HCT116 (cell line): ENCODE measurements at places on chromosomes 11 and 22. TPM values are rescaled to one million over a fixed set of nuclear protein-coding genes. Genes with fewer than 3 reads are reported as not detected.

- DNase-seq, result no peak
These were observed 257.5 kb downstream of the CTTN start for GRCh38 chr11:70655816-70656215.

DNA sequence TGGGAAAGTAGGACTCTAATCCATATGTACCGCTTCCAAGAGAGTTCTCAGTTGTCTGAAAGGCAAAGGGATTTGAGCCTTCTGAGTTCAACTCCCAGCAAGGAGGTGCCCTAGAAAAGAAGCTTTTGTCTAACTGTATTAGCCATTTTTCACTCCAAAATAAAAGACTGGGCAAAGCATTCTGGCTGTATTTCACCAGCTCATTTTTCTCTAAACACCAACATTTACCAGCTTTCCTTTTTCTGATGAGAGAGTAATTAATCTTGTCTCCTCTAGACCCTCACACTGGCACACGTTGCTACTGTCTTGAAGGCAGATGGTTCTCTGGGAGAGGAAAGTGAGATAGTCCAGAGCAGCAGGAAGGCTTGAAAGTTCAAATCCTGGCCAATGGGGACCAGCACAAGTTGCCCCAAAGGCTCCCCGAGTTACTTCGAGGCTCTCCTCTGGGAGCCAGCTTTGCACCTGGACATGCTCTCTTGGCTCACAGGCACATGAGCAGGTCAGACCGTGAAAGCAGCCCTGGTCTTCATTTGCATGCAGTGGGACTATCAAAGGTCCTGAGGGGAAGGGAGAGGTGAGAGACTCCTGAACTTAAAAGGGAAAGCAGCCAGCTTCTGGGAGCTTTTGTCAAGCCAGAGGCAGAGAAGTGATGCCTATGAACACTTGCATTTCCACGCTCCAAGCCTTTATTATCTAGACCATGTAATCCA, 100.0 kb downstream of the NTM start:
- DNase-seq, result no peak

DNA sequence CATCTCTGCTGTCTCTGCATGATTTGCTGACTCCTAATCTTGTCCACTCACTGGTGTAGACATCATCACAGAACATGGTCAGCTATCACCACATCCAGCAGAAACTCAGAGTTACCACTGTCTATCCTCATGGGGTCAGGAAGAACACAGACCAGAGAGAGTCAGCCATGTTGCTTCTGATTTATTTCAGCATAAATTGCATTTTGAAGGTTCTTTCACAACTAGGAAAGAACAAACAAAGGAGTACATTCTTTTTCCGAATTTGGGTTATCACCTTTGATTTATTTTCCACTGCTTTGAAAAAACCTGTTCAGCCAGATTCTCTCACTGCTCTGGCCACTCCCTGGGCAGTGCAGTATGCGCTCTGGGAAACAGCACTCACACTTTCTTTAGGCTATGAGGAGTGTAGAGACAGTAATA, 172.0 kb upstream of the MTMR2 start:
- no peak for DNase-seq

GRCh38 chr11:18063125-18063524, 17.1 kb upstream of the TPH1 start:
- DNase-seq, result no peak

DNA sequence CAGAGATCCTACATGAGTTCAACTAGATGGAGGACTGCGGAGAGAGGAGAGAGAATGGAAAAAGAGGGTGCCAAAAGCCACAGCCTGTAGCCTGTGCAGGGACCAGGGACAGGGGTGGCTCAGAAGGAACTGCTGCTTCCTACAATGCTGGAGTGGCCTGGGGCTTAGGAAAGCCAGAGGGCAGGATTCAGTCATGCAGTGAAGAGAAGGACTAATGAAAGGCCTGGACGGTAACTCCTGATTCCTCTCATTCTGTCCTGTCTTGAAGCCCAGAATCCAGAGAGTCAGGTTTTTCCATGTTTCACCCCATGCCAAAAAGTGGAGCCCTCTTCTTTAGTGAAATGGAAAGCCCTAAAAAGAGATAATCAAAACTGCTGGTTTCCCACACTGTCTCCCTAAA, 48.4 kb upstream of the INCENP start:
- DNase-seq, result no peak

GRCh38 chr22:20241579-20242392, 26.3 kb downstream of the RTN4R start:
- no peak for DNase-seq

DNA sequence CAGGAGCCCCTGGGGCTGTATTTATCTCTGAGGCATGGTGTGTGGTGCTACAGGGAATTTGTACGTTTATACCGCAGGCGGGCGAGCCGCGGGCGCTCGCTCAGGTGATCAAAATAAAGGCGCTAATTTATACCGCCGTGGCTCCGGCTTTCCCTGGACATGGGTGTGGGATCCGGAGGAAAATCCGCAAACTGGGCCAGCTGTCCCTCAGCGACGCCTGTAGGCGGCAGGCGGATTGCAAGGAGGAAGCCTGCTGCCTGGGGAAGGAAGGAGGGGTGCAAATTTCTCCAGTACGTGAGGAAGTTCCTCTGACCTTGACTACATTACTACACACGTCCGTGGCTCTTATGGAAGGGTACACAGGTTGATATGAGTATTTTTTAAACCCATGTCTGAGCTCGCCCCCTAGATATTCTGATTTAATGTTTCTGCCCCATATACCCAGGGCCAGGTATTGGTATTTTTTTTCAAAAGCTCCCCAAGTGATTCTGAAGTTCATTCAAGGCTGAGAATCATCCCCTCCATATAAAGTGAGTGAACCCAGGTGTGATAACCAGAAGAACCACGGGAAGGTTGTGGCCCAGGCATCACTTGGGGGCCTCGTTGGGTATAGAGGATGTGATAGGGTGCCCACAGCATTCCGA, 2.8 kb downstream of the MYOD1 start:
- DNase-seq, result peak; percentile 41

DNA sequence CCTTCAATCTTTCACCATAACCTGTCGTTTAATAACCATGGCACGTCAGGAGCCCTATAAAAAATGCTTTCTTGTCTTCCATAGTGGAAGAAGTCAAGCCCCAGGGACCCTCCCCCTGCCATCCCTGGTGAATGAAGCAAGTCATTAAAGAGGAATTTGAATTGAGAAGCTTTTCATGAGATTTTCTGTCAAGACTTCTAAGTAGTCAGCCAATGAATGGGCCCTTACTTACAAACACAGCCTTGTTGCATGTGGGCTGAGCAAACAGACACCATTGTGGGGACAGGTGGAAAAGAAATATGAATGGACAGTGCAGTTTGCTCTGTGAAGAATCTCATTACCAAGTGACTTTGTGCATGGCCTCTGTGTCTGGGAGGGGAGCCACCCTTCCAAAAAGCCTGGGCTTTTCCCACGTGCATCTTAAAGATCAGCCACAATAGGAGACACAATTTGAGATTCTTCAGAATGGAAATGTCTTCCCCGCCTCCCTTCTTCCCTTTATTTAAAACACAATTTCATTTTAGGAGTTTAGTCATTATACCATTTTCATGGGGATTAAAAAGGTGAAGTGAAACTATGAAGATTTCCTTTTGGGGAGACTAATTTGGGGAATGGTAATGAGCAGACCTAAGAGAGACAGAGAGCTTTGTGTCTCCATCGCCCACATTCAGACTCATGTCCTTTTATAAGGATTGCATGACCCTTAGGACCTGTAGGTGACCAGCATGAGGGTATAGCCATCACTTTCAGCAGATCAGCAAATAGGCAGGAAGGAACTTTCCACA, 152.0 kb downstream of the LRRC4C start:
- DNase-seq, result no peak

DNA sequence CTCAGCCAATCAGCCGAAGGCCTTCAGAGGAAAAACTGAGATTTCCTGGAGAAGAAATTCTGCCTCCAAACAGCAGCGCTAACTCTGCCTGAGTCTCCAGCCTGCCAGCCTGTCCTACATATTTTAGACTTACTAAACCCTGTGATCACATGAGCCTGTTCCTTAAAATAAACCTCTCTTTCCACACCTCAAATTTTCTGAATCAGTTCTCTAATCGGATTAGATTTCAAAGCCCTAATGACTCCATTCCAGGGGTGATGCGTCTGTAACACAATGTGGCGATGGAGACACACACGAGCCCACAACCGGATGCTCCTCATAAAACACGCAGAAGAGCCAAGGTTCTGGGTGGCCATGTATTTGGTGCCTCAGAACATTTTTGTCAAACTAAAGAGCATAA, 1371.2 kb downstream of the BRD1 start:
- no peak for DNase-seq

GRCh38 chr11:63517156-63517555, 11.3 kb downstream of the LGALS12 start:
- DNase-seq, result no peak

NXPE4 gene
- not detected for total RNA-seq

APLNR gene
- total RNA-seq, result not detected

LSP1 gene
- 1.3 TPM for total RNA-seq

CCDC134 gene
- total RNA-seq, result 15.8 TPM
